ENCODE measurements at places on chromosomes 12 and 14. TPM values are rescaled to one million over a fixed set of nuclear protein-coding genes. Genes with fewer than 3 reads are reported as not detected.

PRICKLE1 gene
- polyA plus RNA-seq, result 52.7 TPM

DNA sequence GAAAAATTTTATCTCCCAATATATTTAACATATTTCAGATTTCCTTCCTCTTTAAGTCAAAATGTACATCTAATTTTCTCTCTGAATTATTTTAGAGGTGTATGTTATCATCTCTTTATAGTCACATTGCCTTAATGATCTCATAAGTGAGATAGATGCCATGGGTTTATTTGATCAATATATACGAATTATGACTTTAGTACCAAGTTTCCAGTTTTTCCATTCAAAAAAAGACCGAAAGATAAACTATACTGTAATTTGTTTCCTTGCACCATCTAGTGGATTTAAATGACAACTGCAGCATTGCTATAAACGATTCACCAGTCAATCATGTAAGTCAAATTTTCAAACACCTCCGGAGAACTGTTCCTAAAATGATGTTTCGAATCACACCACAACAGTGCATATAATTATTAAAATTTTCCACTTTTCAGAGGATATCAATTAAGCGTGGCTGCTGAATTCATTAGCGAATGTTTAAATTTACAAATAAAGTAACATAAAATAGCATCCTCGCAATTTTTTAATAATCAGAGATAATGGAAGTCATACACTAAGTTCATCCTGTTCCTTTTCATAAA lies 419 bp upstream of the ATXN7L3B start:
- DNase-seq, result no peak

- no peak for DNase-seq
Measured at GRCh38 chr12:12083688-12084087, 12.9 kb downstream of the BCL2L14 start.

TMEM119 gene
- polyA plus RNA-seq, result 20.5 TPM

DNA sequence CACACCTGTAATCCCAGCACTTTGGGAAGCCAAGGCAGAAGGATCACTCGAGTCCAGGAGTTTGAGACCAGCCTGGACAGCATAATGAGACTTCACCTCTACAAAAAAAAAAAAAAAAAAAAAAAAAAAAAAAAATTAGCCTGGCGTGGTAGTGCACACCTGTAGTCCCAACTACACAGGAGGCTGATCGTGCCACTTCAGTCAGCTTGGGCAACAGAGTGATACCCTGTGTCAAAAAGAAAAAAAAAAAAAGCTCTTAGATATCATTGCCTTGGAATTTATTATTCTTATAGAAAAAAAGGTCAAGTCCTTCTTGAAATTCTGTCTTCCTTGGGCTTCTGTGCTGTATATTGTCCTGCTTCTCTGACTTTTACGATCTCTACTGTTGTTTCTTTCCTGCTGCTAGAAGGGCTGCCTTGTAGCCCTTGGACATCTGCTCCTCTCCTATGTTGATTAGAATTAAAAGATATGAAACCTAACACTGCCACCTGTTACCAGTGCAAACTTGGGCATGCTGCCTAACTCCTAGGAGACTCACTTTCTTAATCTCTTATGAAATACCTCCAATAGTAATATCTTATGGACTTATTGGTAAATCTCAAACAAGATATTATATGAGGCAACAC lies 5.7 kb downstream of the TMEM19 start:
- DNase-seq, result no peak

FOS gene
- 84.6 TPM for polyA plus RNA-seq

DNA sequence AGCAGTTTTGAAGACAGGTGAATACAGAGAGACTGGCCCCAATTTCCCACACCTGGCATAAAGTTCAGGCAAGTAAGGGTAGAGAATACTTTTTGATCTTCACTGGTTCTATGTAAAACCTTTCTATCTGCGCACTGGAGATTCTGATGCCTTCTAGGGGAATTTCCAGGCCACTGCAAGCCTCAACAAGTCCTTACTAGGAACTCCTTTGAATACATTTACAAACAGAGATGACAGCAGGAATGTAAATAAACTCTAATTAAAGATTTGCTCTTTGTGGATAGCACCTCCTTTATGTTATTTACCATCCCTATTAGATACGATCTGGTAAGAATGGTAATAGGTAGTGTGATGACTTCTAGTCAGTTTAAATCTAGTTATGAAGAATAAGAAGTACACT lies 69.2 kb downstream of the NTN4 start:
- DNase-seq, result no peak

TAS2R20 gene
- polyA plus RNA-seq, result 2.2 TPM

- no peak for DNase-seq
Measured at GRCh38 chr12:47808050-47808449, 11.7 kb downstream of the HDAC7 start.

GRCh38 chr14:105026802-105027563 lies 6.1 kb upstream of the CDCA4 start:
- DNase-seq, result no peak

- no peak for DNase-seq
Measured at GRCh38 chr12:57010627-57011247, 4.4 kb upstream of the ZBTB39 start.

- no peak for DNase-seq
Measured at GRCh38 chr14:48614003-48614402, 938.6 kb upstream of the MDGA2 start.

PTPN6 gene
- 19.5 TPM for polyA plus RNA-seq

DNA sequence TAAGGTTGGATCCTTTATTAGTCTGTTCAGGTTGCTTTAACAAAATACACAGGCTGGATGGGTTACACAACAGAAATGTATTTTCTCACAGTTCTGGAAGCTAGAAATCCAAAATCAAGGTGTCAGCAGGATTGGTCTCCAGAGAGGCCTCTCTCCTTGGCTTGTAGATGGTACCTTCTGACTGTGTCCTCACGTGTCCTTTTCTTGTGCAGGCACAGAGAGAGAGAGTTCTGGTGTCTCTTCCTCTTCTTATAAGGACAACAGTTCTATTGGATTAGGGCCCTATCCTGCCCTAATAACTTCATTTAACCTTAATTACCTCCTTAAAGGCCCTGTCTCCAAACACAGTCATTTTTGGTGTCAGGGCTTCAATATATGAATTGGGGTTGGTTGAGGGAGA lies 4.6 kb upstream of the ANKRD33 start:
- DNase-seq, result no peak

DNA sequence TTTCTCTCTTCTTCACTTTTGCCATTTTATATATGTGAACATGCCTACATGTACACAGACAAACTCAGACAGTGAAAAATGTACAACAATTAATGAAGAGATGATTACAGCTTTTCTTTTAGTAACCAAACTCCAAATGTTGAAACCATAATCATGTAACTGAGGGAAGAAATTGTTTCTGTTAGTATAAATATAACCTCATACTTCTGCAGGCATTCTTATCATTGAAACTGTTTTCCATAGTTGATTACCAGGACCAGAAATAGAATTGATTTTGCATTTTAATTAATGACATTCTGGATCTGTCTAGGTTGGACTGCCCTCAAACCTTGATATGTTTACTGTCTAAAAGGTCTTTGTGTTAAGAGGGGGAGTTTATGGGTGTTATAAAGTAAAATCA lies 3.2 kb downstream of the ANO4 start:
- no peak for DNase-seq

DNA sequence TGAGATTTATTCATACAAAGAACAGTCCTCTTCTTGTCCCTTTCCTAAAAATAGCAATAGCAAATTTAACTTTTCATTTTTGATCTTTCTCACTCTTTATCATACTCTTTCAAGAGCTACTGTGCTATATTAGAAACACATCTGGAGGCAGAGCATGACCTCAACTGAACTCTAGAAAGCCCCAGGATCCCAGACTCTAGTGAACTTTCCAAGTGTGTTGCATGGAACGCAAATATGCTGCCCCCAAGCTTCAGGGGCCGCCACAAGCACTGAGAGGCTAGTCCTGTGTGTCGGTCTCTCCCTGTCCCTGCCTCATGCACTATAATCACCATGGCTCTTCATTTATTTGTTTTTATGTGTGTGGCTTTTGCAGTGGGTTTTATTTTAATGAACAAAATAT lies 38.7 kb upstream of the ZNF641 start:
- DNase-seq, result no peak

DNA sequence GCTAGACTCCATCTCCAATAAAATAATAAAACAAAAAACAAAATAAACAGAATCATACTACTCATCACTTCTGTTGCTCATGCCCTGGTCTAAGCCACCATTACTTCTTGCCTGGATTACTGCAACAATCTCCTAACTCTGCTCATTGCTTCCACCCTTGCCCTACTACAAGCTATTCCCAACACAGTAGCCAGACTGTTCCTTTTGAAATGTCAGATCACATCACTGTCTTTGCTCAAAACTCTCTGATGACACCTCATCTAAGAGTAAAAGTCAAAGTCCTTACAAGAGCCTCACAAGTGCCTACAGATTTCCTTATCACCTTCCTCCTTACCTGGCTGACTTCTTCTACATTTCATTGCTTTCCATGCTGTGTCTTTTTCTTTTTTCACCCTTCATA lies 10.0 kb downstream of the FBXO33 start:
- DNase-seq, result no peak

DNA sequence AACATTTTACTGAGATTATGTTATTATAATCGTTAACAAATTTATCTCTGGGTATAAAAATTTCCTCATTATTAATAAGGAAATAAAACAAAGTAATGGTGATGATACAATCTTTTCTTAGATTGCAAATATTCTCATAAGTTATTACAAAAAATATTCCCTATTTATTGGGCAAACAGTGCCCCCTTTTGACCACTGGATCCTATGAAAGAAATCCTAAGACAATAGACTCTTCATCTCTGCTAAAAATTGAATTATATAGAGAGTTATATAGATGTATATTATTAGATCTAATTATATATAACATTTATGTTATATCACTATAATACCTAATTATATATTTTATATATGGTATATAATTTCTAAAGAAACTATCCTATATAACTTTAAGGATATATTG lies 94.2 kb upstream of the FGD4 start:
- DNase-seq, result no peak

Measured in left renal pelvis (tissue), 4 donors.